Mesothelial cell of epicardium (in vitro differentiated cells): ENCODE measurements at places on chromosomes 5 and 9. TPM values are rescaled to one million over a fixed set of nuclear protein-coding genes. Genes with fewer than 3 reads are reported as not detected.

DNA sequence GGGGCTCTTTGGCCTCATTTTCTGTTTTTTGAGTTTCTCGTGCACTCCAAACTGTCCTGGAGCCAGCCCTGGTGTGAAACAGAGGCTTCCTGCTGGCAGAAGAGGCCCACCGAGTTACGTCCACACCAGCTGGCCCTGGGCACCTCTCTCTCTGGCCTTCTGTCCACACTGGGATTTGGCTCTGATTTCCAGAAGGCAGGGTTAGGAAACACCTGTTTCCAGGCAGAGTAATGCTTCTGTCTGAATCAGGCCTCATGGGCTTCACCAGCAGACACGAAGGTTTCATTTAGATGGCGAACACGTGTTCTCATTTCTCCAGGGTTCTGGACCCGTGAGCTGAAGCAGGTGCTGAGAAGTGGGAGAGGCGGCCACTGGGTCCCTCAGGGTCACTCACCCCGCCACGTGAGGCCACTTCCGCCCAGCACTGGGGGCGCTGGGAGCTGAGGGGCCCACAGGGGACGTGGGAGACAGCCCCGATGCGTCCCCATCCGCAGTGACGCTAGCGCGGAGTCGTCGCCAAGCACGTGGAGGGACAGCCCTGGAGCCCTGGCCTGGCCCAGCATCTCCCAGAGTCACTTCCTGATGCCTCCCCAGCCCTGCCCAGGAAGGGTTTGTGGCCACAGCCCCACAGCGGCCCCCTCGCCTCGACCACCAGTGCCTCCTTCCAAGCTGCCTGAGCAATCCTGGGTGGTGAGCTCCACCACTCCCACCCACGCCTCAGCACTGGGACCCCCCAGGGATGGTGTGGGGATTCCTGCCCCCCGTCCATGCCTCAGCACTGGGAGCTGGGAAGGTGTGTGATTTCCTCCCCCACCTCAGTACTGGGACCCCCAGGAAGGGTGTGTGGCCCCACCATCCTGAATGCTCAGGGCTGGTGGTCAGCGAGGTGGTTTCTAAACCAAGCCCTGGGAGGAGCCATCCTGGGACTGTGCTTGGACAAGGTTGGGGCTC, 4.9 kb upstream of the LRRC14B start:
- H3K27me3 ChIP-seq = no peaks in the 10 kb centered on the region
- H3K4me1 ChIP-seq = peaks cover 8% of the 10 kb centered on the region
- H3K27ac ChIP-seq = no peak overlapping the region
- H3K36me3 ChIP-seq = peaks cover 7% of the 10 kb centered on the region

- H3K27me3 ChIP-seq = no peaks in the 10 kb centered on the region
- peaks cover 4% of the 10 kb centered on the region for H3K36me3 ChIP-seq
- H3K27ac ChIP-seq = no peak overlapping the region
- no peak overlapping the region for H3K4me3 ChIP-seq
- DNase-seq = no peak
Observed at GRCh38 chr9:19446361-19446861, 37.6 kb downstream of the ACER2 start.

Gene ZNF483
- total RNA-seq = 12.2 to 13.0 TPM (median 12.6 TPM) in 3 replicates

- H3K36me3 ChIP-seq = no peaks in the 10 kb centered on the region
- H3K4me3 ChIP-seq = no peak overlapping the region
- DNase-seq = no peak
- no peak overlapping the region for H3K27ac ChIP-seq
Observed at GRCh38 chr9:35522700-35523099, 32.8 kb downstream of the RUSC2 start.

DNA sequence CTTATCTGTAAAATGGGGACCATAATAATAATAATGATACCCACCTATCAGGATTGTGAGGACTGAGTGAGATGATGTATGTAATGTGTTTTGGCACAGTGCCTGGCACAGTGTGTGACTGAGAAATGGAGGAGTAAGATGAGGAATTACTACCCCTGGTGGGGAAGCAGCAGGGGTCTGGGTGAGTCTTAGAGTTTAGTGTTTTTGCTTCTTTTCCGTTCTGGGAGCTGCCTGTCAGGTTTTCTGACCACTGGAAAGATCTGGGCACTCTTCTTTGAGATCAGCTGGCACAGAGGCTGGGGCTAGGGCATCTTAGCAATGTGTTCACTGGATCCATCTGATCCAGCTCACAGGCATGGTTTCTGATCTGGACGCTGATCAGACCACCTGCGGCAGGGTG, 8.5 kb downstream of the LCP2 start:
- no peaks in the 10 kb centered on the region for H3K4me1 ChIP-seq
- H3K27me3 ChIP-seq = peaks cover 15% of the 10 kb centered on the region
- H3K4me3 ChIP-seq = no peak overlapping the region
- H3K36me3 ChIP-seq = peaks cover 3% of the 10 kb centered on the region
- no peak overlapping the region for H3K27ac ChIP-seq

DNA sequence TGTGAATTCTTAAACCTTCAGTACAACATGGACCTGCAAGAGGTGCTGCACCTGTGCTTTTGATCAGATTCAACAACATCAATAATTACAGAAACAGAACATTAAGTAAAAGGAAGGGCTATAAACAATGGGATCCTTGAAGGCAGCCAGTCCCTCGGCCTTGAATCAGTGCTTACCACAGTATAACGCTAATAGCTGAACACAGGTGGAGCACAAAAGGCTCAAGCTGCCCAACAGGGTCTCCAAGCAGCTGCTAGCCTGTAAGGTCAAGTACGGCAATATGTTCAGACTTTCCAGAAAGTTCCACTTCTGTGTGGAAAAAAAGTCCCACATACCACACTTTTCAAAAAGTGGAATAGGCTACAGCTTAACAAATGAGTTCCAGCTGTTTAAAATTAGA, 61.9 kb upstream of the ITGA1 start:
- H3K4me1 ChIP-seq = peaks cover 22% of the 10 kb centered on the region
- no peak overlapping the region for H3K4me3 ChIP-seq

- H3K4me1 ChIP-seq = peaks cover 4% of the 10 kb centered on the region
- H3K36me3 ChIP-seq = peaks cover 28% of the 10 kb centered on the region
- H3K4me3 ChIP-seq = no peak overlapping the region
Observed at GRCh38 chr9:132267660-132268059, 87.1 kb downstream of the SETX start.

Gene F2R
- total RNA-seq = 34.4 to 35.8 TPM (median 34.4 TPM) in 3 replicates
